Central memory CD4-positive, alpha-beta T cell (primary cell): ENCODE measurements at places on chromosomes 7 and 10.

DNA sequence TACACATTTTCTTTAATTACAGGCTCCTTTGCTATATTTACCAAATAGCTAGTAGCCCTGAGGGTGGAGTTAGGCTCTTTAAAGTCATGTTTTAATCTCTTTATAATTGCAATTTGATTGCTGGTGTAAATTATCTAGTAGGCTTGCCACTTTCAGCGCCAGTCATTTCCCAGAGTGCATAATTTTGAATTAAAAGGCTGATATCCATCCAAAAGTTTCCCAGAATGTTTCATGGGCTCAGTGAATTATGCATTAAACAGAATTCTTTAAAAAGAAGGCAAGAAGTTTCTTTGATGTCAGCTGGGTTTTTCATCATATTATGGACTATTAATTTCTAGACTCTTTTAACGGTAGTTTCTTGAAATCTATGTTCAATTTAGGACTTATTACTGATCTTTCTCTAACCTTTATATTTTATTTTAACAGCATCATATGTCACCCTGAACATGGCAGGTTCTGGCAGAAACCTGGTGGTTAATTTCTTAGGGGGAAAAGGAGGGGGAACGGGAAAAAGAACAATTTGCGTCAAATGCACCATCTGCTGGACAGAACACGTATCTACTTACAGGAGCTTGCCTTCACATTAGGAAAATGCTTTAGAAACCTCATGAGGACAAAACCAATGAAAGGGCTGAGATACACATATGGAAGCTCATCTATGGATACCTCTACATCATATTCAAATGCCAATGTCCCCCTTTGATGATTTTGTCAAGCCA lies 171.1 kb downstream of the GRM3 start:
- no peak for DNase-seq

GRCh38 chr7:155464948-155465739 lies 7.2 kb downstream of the EN2 start:
- no peak for DNase-seq

DNA sequence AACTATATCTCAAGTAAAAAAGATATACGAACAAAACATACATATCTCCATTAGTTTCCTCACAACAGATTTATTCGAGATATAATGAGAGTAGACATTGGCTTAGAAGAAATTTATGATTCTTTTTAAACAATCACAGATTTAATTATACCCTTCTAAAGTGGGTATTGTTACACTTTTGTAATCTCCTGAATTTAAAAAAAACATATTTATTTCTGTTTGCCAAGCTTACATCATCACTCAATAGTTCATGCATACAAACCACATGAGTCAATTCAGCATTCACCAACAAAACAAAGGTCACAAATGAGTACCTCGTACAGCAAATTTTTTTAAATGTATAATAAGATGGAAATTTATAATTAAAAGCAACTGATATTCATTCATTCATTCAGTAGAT lies 17.6 kb downstream of the LRRN3 start:
- DNase-seq: no peak

GRCh38 chr7:21883069-21883468 lies 62.6 kb downstream of the CDCA7L start:
- DNase-seq: no peak

DNA sequence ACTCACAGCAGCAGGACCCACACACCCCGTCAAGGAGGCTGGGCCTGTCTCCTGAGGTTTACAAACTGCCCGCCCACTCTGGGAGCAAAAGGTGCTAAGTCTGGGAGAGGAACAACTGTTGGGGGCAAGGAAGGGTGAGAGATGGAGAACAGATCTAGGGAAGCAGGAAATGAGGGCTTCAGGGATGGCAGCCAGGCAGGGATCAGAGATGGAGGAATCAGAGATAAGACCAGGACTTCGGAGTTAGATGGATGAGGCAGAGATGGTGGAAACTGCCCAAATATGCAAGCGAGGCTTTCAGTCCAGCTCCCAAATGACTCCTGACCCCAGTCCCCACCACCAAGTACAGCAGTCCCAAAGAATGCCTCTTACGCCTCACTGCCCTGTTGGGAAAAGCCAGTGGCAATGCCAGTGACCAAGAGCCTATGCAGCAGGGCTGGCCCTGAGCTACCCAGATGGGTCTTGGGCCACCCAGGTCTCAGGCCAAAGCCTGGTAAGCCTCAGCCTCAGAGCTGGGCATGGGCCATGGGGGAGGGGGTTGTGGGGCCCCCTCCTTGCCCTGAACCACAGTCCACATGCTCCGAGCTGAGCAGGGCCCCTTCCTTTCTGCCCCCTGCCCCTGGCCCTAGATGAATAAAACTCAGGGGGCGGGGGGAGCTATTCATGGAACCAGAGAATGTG lies 39.5 kb upstream of the SLF2 start:
- DNase-seq: no peak

DNA sequence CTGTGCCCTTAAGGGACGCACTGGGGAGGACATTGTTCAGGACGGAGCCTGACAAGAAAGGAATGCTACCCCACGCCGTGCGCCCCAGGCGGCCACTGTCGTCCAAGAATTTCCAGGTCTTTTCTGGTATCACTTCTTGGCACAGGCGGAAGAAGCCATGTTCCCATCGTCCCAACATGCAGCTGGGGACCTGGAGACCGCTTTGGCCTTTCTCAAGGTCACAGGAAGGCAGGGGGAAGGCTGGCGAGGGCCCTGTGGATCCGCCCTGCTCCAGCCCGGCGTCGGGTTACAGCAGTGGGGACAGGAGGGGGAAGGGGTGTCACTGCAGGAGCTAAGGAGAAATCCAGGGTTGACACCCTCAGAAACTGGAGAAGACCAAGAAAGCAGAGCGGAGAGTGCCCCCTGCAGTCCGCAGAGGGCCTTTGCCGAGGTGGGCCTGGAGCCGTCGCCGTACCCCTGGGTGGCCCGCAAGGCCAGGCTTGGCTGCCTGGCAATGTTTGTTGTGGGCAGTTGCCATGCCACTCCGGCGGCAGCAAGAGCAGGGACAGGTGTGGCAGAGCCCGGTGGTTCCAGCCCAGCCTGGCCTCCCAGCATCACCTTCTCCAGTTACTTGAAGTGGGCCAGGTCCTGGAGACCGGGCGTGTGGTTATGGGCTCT lies 104.1 kb downstream of the LHPP start:
- DNase-seq: no peak

GRCh38 chr7:157434231-157434630 lies 97.4 kb downstream of the DNAJB6 start:
- no peak for DNase-seq

GRCh38 chr7:74206589-74207120 lies 3.2 kb upstream of the LAT2 start:
- DNase-seq: peak; percentile 63

DNA sequence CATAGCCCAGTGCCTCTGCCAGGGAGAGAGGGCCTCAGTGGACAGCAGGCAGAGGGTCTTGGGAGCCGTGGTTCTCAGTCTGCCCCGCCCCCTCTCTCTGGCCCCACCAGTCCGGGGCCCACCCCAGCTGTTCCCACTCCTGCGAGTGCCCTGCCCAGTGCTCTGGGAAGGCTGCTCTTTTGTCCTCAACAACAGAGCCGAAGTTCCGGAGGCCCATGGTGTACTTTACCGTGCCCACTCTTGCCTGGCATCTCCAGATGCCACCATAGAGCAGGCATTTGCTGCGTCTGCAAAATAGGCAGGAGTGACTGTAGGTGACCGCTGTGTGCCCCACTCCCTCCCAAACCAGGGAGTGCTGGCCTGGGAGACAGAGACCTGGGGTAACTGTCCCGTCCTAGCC lies 29.3 kb upstream of the PCBD1 start:
- no peak for DNase-seq

DNA sequence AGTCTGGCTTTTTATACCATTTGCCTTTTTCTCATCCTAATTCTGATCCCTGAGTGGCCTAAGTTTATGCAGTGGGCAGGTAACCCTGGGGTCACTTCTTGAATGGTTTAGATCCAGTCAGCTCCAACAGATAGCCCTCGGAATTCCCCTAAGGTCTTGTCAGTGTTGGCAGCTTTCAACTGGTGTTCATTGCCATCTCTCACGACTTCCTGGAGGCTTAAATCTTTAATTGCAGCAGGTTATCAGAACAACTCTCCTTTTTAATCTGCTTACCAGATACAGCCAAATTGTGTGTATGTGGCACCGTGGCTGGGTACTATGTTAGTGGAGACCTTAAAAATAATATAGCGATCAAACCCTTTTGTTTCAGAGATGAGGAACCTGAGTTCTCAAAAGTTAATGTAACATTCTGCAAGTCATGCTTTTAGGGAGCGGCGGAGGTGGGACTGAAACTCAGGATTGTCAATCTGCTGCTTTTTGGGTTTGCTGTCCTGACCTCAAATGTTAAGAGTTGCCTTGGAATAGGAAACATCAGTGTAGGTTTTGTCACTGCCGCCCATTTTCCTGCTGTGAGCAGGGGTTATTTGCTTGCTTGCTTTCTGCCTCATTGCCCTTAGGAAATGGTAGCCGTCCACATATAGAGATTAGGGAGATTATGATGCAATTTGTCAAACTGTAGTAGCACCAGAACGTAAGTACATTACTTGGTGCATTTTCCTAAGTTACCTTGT lies 818 bp downstream of the DLD start:
- peak; percentile 35 for DNase-seq

- DNase-seq: no peak
Measured at GRCh38 chr10:29623797-29624196, 11.0 kb downstream of the SVIL start.

- no peak for DNase-seq
Measured at GRCh38 chr10:11089272-11089671, 71.6 kb downstream of the CELF2 start.

DNA sequence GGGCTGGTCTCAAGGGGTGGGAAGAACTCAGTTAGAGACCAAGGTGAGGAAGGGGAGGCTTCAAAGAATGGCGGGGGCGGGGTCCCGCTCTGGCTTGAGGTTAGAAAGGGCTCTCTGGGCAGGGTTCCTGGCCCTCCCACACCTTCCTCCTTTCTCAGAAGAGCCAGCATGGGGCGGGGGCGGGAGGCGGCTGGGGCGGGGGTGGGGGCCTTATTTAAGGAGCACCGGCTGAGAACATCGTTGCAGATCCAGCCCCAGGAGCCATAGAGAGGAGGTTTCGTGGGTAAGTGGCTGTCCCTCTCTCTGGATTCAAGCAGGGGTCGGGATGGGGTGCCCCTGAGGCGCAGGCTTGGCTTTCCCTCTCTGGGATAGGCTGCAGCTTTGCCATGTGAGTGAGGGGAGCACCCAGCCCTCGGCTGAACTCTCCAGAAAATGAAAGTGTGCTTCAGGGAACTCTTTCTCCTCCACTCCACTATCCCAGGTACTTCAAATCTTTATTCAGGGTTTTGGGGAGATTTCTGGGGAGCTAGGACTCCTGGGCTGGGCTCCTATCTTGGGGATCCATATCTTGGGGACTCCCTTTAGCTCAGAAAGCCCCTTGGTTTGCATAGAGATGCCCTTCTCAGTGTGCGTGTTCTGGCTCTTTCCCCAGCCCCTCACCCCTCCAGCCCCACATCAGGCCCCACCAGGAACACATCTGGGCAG lies 3.3 kb upstream of the CUEDC2 start:
- no peak for DNase-seq

- no peak for DNase-seq
Measured at GRCh38 chr10:129768437-129769355, 195.4 kb downstream of the EBF3 start.

DNA sequence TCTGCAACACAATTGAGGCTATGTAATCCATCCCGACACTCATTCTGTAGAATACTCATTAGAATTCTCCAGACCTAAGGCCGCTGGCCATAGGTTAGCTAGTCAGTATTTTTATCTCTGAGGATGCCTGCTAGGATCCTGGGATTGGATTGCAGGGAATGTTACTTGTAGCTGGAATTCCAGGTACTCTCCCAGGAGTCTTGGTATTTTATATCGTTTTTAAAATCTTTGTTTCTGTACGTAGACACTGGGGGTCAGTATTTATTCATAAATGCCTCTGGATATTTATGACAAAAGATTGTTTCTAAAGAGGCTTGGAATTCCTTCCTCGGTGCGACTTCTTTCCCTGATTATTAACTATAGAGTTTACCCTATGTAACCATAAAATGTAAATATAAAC lies 40.1 kb downstream of the BPGM start:
- no peak for DNase-seq

DNA sequence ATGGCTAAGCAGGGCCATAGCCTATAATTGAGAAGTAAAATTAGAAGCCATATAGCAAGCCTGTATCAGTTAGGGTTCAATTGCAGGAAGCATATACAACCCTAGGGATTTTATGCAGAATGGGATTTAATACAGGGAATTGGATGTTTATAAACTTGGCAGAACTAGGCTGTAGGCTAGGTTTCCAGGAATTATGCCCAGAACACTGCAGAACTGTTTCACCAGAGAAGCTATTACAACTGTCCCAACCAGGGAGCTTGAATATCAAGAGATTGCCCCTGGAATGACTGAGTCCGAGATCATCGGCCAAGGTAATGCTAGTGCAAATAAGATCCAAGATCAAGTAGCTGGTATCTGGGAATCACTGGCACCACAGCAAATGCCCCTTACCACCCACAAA lies 64.0 kb downstream of the PRR15 start:
- no peak for DNase-seq

GRCh38 chr7:27148031-27148755 lies 619 bp upstream of the HOXA6 start:
- DNase-seq: no peak

DNA sequence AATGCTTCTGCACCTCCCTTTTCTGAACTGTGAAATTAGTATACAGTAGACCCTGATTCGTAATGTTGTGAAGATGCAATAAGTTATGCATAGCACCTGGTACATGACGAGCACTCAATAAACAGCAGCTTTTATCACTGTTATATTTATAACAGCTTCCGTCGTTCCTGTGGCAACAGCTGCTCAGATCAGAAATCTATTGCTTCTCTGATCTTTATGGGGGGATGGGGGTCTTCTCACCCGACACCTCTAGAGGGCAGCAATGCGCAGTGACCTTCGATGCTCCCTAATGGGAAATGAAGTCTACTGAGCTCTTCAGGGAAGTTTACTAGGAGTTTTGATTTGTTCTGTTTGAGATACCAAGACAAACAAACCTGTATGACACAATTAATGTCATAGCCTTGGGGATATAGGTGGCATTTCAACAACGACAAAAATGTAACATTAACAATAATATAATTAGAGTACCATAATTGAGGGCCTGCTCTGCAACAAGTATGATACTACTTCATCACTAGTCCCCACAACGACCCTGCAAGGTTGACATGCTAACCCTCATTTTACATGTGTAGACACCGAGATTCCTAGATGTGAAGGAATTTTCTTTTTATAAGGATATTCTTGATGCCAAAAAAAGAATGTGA lies 289.6 kb downstream of the SFMBT2 start:
- peak; percentile 50 for DNase-seq

DNA sequence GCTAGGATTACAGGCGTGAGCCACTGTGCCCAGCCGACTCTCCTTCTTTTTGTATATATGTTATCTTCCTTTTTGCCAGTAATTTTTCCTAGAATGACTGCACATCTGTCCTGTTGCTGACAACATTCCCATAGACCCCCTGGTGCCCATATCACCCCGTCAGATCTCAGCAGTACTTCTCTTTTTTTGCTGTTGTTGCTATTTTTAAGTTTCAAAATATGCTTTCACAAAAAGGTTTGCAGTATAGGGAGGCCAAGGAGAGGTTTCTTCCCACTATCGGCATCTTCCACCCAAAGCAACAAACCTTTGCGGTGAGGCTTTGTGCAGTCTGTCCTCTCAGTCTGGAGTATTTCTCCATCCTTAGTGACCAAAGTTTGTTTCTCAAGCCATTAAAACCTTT lies 23.1 kb downstream of the PIK3CG start:
- DNase-seq: no peak

GRCh38 chr10:95963202-95963990 lies 55.6 kb downstream of the CC2D2B start:
- peak; percentile 13 for DNase-seq

- no peak for DNase-seq
Measured at GRCh38 chr7:81993186-81993585, 223.3 kb upstream of the HGF start.
